ENCODE measurements at places on chromosomes 3 and 15.

DNA sequence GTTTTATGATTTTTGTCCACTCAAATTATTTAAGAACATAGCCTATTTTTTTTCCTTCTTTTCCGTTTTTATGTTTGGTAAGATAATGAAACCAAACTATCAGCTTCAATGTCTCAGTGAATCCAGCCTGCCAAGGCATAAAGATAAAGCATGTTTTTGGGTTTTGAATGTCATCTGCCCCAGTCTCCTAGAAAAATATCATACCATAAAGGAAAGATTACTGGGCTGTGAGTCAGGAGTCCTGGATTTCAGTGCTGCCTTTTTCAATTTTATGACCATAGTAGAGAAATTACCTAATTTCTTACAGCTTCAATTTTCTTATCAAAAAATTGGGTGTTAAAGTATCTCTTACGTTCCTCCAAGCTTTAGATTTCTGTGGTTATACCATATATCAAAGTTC is 87.5 kb downstream of the GAP43 start:
- DNase-seq, result no peak

DNA sequence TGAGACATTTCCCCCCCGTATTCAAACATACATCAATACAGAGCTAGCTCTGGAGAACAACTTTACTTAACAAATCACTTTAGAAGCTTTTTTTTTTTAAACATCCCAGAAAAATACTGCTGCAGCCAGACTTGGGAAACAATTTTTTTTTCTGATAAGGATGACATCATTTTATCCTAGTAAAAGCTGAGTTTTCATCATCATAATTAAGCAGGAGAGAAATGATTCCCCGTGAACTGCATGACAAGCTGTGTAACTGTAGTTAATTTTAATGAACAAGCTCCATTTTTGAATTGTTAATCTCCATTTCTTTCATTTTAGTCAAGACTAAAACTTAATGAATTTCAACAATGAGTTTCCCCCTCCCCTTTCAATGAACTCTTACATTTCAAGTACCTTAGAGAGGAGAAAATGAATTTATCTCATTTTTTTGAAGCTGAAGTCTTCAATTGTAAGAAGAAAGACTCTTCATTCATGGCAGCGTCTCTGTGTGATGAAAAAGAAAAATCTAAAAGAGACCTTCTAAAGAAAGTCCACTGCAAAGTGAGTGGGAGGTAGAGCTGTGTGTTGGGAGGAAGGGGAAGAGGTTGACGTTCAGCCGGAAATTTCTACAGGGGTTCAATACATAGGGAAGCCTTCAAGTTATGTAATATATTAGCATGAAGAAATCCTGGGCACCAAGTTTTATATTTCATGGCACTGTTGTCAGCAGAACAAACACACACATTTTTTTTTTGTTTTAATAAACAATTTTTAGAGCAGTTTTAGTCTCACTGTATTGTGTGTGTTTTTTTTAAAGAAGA is 31.7 kb downstream of the HES1 start:
- DNase-seq, result no peak

GRCh38 chr3:84692261-84692660 is 266.5 kb upstream of the CADM2 start:
- DNase-seq, result no peak

GRCh38 chr15:47673232-47673761 is 44.0 kb upstream of the SEMA6D start:
- DNase-seq, result no peak

DNA sequence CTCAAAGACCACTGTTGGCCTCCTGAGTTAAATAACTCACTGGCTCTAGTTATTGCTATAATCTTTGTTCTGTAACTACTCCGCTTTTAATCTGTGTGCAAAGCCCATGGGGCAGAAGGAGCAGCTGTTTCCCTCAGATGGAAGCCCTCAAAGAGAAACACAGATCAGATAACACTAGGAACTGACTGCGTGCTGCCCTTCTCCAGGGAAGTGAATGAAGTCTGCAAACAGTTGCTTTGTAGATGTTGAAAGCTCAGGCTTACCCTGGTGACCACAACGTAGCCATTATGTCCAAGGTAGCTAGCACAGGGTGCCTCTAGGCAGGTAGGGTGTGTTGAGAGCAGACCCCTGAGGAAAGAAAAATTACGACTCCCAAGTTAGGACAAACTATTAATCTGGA is 152.3 kb upstream of the STAC start:
- DNase-seq, result no peak

GRCh38 chr3:28013864-28014473 is 227.4 kb upstream of the CMC1 start:
- peak; percentile 55 for DNase-seq

GRCh38 chr3:187775549-187775948 is 30.3 kb upstream of the BCL6 start:
- DNase-seq, result no peak

DNA sequence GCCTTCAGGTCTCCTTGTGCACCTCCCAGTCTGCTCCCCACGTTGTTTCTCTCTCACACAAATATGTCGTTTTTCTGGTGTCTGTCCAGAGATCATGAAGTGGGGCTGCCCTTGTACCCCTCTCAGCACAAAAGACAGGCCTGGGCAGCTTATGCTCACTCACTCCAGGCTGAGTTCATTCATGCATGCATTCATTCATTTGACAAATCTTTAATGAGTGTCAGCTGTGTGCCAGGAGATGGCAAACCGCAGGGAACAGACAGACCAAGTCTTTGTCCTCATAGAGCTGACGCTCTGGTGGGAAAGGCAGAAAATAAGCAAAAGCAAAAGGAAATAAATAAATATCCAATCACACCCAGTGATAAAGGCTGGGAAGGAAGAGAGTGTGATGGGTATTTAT is 7.6 kb upstream of the TRH start:
- DNase-seq, result no peak

- DNase-seq, result no peak
Observed at GRCh38 chr15:101526890-101527289, 37.4 kb upstream of the PCSK6 start.

GRCh38 chr3:157077565-157077991 is 82.4 kb downstream of the CCNL1 start:
- no peak for DNase-seq

- no peak for DNase-seq
Observed at GRCh38 chr3:160455846-160456245, 6.3 kb upstream of the TRIM59 start.

DNA sequence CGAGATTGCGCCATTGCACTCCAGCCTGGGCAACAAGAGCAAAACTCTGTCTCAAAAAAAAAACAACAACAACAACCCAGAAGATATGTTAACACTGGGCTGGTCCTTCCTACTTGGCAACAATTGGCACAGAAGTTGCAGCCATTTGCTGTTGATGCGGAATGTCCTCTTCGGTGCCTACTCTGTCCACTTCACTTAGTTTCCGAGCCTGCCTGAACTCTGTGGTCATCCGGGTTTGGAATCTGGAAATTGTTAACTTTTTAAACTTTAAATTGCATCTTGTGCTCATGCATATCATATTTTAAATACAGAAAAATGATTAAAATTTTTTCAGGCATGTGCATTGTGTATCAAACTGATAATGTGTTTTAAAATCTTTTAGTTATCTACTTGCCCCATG is 81.5 kb downstream of the FNDC3B start:
- DNase-seq, result no peak

GRCh38 chr15:68775671-68776476 is 44.8 kb downstream of the ANP32A start:
- no peak for DNase-seq

GRCh38 chr3:28286595-28286994 is 45.2 kb downstream of the CMC1 start:
- DNase-seq, result peak; percentile 37

GRCh38 chr3:45978006-45978761 is 17.4 kb downstream of the FYCO1 start:
- DNase-seq, result no peak

- DNase-seq, result no peak
Observed at GRCh38 chr15:91541286-91541685, 312.2 kb upstream of the SLCO3A1 start.

Measured in GM12865 (cell line).